ENCODE measurements at places on chromosomes 12 and 14.

DNA sequence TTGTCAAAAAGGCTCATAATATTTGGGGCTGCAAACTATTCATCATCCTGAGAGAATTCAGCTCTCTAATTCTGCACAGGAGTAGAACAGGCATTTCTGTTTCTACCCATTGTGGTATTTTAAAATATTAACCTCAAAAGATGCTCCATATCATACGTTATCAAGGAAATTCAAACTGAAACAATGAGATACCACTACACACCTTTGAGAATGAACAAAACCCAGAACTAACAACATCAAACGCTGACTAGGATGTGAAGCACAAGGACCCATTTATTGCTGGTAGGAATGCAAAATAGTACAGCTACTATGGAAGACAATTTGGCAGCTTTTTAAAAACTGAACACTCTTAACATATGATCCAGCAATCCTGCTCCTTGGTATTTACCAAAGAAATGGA is 171.8 kb downstream of the DUSP6 start:
- DNase-seq: no peak

GRCh38 chr14:75223664-75224154 is 47.3 kb upstream of the TMED10 start:
- no peak for DNase-seq

DNA sequence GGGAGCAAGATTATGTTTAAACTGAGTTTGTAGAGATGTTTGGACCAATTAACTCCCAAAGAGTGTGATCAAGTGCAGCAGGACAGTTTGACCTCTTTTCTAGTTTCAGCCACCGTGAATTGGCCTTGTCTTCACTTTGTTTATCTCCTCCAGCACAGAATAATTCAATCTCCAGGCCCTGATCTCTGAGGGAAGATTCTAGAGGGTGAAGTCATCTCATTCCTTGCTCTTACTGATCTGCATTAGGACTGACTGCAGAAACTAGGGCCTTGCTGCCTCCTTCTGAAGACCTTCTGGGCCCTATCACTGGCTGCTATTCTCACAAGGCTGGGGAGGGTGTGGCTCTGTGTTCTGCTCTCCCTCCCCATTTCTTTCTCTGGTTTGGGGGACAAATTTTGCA is 29.4 kb downstream of the C12orf75 start:
- DNase-seq: no peak

DNA sequence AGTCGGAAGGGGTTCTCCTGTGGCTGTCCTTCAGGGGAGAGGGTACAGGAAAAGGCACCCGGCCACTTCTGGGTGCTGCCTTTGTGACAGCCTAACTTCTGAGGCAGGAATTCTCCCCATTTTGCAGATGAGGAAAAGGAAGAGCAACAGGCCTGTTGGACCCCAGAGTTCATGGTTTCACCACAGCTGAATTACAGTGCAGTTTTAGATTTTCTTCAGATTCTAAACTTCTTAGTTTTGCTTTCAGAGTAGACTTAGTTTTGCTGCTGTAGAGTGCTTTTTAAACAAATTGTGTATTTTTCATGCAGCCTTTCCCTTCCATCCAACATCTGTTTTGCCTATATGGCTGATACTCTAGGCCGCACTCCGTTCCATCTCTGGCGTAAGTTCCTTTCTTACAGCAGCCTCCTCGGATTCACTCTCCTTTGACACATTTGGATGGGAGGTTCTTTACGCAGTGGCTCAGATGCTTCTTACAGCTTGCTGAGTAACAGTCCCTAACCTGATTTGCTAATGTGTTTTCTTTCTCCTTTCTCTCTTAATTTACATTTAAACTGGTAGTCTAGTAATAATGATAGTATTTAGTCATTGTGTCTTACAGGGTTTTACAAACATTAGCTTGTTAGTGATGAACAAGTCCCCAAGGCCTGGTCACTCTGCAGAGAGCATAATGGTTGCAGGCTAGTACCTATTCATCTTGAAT is 7.8 kb downstream of the TRAF3 start:
- DNase-seq: no peak

GRCh38 chr12:64392221-64392620 is 1.7 kb upstream of the C12orf56 start:
- no peak for DNase-seq

DNA sequence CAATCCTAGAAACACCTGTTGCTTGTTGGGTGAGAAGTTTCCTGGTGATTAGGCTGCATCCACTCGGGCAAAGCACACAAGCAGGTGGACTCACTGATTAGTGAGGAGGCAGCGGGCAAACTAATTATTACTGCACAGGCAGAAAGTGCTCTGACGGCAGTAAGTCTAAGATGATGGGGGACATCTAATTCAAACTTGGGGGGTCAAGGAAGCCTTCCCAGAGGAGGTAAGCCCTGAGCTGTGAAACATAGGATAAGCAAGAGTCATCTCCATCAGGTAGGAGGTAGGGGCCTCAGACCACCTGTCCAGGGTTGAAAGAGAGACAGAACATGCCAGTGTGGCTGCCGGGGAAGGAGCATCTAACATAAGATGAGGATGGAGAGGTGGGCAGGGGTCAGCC is 1578.4 kb upstream of the TMEM132C start:
- no peak for DNase-seq

GRCh38 chr14:36162267-36162666 is 14.3 kb downstream of the PTCSC3 start:
- no peak for DNase-seq

GRCh38 chr14:24196071-24197055 is 1.1 kb upstream of the TM9SF1 start:
- DNase-seq: no peak

- DNase-seq: no peak
Measured at GRCh38 chr12:46916796-46917419, 91.1 kb upstream of the SLC38A4 start.

DNA sequence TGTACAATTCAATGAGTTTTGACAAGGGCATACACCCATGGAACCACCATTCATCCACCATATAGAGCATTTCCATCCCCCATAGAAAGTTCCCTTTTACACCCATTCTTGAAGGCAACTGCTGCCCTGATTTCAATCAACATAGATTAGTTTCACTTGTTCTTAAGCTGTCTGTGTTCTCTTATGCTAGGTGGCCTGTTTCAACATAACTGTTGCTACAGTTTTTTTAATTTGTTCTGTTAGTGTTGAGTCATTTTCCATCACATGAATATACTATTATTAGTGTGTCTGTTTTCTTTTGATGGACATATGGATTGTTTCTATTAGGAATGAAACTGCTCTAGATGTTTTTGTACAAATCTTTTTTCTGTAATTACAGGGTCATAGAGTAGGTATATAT is 123.4 kb downstream of the PTPRQ start:
- DNase-seq: no peak

GRCh38 chr12:42172441-42173210 is 28.0 kb upstream of the GXYLT1 start:
- no peak for DNase-seq

DNA sequence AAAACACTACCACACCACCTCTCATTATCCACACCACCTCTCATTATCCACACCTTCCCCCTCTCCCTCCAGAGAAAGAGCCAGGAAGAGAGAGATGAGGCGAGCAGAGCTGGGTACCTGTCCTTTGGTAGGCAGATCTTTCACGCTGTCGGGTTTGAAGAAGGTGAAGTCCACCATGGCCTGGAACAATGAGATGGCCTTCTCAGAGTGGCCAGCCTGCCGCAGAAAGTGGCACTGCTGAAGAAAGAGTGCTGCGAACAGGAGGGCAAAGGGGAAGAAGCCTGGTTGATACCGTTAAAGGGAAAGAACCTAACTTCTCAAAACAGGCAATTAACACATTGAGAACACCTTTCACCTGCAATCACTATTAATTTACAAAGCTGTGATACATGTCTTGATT is 30.6 kb downstream of the NRDE2 start:
- no peak for DNase-seq

DNA sequence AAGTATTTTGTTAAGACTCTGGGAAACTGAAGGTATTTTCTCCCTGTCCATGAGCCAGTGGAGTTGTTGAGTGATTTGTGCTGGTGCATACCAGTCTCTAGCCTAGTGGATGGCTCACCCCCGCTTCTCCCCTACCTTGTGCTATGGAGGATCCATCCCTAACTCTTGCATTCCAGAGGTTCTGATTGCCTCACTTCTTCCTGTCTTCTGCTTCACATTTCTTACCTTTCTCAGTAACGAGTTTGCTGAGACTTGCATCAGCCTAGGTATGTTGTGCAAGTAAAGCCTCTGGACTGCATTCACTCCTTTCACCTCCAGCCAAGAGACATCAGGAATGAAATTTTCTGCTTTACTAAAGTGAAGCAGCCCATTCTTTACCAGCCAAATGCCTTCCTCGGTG is 391.6 kb downstream of the ZFP36L1 start:
- no peak for DNase-seq

DNA sequence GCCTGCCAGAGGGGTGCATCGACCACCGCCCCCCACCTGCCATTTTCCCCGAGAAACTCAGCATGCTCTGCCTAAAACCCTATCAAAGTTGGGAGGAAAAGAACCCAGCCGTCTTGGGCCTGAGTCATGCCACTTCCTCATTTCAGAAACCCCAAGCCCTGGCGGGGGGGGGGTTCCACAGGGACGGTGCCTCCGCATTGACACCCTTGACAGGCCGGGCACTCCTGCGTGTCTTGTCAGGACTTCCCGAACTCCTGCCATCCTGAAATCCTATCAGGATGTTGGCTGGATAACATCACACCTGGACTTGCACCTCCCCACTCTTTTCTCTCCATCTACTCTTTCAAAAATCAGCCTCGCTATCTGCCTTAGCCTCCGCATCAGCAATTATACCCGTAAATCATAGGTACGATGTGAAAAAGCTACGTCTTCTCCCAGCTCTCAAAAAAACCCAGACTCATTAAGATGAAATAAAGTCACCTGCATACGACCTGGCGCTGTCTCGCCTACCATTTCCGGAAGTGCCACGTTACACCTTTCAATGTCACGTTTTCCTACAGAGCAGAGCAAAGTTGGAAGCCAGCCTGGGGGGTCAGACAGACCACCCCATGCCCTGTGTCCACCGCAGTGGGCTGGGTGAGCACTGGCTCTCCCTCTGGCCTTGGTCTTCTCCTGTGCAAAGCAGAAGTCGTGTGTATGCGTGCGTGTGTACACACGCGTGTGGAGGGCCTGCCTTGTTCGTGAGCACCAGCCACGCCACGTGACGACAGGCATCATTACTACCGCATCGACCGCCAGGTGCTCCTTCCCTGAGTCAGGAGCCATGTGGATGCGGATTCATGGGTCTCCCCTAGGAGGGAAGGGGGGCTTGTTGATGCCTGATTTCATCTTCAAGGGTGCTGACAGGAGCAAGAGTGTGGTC is 96.7 kb downstream of the RFLNA start:
- DNase-seq: no peak

- DNase-seq: no peak
Measured at GRCh38 chr12:52895726-52896189, 9.1 kb downstream of the KRT8 start.

DNA sequence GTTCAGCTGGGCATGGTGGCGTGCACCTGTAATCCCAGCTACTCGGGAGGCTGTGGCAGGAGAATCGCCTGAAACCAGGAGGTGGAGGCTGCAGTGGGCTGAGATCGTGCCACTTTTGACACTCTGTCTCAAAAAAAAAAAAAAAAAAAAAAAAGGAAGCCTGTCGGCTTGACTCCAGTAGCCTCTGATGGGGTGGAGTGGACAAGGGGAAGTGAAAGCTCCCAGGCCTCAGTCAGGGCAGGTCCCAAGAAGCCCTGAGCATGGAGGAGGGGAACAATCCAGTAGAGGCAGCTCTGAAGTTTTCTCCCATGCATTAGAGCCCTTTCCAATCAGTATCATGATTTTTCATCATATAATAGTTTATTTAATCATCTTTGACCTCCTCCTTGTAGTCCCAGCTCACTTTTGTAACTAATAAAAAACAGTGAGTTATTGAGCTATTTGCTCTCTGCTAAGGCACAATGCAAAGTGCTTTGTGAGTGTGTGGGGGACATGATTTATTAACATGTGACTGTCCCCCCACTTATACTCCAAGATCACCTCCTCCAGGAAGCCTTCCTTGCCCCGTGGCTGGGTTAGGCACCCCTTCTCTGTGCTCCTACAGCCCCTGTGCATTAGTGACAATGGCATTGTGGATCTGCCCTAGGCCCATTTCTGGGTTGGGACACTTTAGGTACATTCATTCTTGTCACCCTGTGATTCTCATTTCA is 4.7 kb upstream of the SSH1 start:
- no peak for DNase-seq
